ENCODE measurements at places on chromosomes 6 and 20. TPM values are rescaled to one million over a fixed set of nuclear protein-coding genes. Genes with fewer than 3 reads are reported as not detected.

GRCh38 chr6:96942676-96943075 is 18.1 kb downstream of the KLHL32 start:
- no peak for DNase-seq

DNA sequence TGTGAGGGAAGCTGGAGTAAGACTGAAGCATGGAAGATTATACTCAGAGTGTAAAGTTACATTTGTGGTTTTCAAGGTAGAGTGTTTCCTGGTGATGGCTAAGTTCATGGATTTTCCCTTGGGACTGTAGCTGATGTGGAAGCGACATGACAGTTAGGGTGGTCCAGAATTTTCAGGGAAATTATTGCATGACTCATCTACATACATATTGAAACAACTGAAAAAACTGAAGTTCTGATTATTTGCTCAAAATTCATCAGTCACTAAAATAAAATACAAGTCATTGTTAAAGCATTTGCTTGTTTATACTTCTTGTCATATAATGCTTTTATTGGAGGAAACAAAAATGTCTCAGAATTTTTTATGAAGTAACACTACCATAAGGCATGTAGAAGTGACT is 700.0 kb downstream of the RFPL4B start:
- DNase-seq, result no peak

DNA sequence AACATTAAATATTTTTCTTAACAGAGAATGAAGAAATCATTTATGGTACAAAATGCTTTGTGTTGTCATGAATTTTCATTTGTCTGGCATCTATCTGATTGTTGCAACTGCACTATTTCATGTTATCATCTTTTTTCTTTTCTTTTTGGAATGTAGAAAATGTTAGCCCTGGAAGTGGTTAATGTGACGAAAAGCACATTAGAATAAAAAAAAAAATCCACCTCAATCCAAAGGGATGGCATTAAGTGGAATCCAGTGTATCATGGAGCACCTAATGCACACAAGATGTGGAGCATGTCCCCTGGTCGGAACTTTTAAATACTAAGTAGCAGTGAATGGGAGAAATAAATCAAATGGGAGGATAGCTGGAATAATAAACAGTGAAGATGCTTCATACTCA is 172.9 kb upstream of the MCHR2 start:
- no peak for DNase-seq

DNA sequence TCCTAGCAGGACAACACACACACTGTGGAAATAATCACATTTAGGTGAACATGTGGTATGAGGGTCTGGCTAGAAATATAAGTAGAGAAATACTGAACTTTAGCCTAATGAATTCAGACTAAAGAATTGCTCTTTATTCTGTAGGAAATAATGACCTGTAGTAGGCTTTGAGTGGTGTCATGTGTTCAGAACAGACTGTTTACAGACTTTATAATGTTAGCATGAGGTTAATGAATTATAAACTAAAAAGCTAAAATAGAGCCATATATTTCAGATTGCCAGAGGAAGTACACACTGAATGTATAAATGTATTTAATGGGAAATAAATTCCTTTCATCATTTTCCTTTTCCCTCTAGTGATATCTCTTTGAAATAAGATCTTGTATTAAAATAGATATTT is 669.5 kb upstream of the EPHA7 start:
- DNase-seq, result no peak

- no peak for DNase-seq
These were observed 135.5 kb downstream of the ZDHHC14 start for GRCh38 chr6:157516319-157517026.

DNA sequence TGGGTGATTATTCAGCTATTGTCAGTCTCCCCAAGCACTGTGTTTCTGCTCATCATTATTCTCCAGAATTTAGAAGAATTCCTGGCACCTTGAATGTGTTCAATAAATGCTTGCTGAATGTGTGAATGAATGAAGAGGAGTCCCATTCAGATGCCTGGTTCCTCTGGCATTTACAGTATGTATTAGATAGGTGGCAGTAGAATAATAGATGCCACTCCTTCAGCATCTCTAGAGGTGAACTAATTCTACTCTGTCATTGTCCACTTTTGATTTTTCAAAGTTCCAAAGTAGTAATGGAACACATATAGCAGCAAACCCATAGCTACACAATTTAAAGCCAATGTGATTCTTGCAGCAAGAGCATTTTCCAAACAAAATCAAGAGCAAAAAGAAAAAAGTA is 118.9 kb upstream of the CEP162 start:
- DNase-seq, result no peak

DNA sequence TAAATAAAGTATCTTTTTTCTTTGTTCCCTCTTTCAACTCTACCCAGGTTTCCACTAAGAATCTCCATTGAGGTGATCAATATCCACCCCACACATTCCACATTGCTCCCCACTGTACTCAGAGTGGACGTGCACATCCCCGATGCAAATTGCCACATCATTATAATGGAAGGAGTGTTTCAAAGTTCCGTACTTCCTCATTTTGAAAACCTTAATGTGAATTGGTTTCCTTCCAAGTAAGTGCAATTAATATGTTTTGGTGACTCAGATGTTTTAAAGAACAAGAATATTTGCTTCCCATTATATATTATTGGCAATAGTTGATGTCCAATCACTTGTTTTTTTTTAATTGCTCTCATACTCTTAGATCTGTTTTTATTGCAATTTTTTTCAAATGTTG is 463.6 kb downstream of the HACE1 start:
- DNase-seq, result no peak

GRCh38 chr6:127938701-127939100 is 37.8 kb upstream of the THEMIS start:
- DNase-seq, result no peak

DNA sequence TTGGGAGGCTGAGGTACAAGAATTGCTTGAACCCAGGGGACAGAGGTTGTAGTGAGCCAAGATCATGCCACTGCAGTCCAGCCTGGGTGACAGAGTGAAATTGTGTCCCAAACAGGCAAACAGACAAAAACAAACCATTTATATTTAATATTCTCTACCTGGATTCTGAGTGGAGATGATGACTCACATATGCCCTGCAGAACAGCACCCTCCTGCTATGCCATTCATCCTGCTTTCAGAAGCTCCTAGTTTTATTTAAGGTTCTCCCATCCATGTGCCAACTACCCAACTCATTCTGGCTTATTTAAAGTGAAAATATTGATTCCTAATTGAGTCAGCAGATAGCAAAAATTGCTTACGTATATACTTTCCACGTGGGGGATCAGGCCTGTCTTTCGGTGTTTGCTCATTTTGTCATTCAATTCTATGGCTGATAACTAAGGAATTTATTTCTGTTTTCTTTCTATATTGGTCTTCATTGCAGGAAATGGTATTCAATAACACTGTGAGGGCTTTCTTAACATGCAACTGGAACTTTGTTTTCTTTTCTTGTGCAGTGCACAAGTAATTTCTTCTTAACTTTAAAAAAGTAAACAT is 459.1 kb upstream of the JAG1 start:
- no peak for DNase-seq

DNA sequence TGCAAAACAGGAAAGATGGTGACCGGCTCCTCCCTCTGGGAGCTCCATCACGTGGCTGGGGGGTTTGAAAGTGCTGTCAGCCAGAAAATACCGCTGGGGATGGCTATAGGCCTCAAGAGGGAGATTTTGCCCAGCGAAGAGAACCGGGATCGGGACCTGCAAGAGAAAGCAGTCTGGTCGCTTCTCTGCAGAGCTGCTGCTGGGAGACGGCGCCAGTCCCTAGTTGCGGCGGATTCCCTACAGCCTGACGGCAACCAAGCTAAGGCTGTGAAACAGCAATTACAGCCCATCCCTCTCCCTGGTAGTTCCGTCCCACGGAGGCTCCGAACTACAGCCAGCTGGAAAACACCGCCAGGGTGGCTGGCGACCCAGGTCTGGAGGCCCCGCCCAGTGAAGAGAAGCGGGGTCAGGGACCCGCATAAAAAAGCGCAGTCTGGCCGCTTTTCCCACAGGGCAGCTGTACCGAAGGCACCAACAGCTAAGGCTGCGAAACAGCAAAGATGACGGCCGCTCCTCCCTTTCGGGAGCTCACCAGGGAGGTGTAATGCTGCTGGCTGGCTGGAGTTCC is 238.1 kb upstream of the IRAK1BP1 start:
- peak; percentile 18 for DNase-seq

GRCh38 chr6:79180052-79180451 is 54.4 kb downstream of the HMGN3 start:
- no peak for DNase-seq

GRCh38 chr20:53834062-53834442 is 236.3 kb downstream of the BCAS1 start:
- no peak for DNase-seq

DNA sequence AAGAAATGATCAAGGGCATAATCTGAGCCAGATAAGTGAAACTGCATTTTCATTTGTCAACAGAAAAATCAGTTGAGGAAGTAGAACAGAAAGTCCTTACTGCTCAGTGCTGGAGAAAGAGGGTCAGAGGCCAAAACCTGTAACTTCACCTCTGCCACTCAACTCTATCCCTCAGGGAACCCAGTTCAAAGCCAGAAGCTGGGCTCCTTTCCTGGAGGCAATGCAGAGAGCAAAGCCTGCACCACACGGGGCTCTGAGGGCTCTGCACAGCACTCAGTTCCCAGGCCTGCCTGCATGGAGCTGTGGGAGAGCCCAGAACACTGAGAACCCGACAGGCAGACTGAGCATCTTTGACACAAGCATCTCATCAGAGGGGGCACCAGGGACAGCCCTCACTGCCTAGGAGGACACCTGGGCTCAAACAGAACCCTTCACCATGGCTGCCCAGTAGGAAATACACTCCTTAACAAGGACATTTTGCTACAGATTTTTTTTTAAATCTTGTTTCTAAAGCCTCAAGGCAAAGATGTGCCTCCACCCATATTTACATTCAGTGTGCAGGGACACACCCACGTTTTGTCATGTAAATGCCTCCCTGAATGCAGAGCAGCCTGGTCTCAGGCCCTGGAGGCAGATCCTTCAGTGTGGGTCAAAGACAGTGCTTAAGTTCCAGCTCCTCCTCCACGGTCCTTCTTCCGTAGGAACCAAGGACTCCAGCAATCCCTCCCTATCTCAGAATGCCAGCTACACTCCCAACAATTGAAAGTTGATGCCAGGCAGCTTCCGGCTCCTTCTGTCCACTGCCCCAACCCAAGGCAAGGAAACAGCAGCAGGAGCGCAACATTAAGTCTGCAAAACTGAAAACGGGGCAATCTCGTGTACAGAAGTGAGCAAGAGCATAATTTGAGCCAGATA is 6.6 kb downstream of the RNASET2 start:
- DNase-seq, result no peak

FYN gene
- total RNA-seq, result 60.4 TPM

ANGPT4 gene
- 0.27 TPM for total RNA-seq

SERPINB6 gene
- 225 TPM for total RNA-seq

NEU1 gene
- 31.8 TPM for total RNA-seq

MBOAT1 gene
- 6.1 TPM for total RNA-seq

NKX2-4 gene
- not detected for total RNA-seq

CRYBG1 gene
- total RNA-seq, result 3.5 TPM

FLRT3 gene
- 3.1 TPM for total RNA-seq

SNAP25 gene
- 2.8 TPM for total RNA-seq

LINC00237 gene
- not detected for total RNA-seq

LBP gene
- 9.0 TPM for total RNA-seq
